ENCODE measurements at places on chromosomes 7 and 10.

DNA sequence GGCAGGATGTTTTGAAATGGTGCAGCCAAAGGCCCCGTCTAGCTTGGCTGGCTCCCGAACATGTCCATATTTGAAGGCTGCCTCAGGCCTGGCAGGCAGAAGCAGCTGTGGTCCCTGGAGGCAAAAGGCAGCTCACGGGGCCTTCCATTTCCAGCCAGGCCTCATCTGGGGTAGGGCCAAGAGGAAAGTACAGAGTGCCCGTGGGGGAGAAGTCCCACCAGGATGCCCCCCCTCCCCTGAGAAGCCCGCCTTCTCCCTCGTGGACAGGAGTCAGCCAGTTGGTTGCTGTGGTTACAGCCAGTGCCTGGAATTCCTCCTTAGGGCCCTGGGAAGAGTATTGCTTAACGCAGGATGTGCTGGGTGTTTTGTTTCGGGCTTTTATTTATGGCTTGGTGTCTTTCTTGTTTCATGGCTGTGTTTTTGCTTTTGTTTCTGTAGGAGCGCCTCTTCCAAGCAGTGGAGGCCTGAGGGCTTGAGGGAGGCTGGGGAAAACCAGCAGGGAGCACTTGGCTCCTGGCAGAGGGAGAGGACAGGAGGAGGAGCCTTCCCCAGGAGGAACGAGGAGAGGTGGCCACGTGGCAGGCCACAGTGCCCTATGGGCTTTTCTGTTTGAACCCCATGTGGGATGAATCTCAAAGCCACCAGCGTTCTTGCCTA, 45.4 kb downstream of the CHST3 start:
- no peak overlapping the region for H3K4me3 ChIP-seq
- H3K27me3 ChIP-seq, result no peaks in the 10 kb centered on the region
- DNase-seq, result no peak
- H3K27ac ChIP-seq, result peak overlapping the region; percentile 51
- H3K4me1 ChIP-seq, result peaks cover 9% of the 10 kb centered on the region

DNA sequence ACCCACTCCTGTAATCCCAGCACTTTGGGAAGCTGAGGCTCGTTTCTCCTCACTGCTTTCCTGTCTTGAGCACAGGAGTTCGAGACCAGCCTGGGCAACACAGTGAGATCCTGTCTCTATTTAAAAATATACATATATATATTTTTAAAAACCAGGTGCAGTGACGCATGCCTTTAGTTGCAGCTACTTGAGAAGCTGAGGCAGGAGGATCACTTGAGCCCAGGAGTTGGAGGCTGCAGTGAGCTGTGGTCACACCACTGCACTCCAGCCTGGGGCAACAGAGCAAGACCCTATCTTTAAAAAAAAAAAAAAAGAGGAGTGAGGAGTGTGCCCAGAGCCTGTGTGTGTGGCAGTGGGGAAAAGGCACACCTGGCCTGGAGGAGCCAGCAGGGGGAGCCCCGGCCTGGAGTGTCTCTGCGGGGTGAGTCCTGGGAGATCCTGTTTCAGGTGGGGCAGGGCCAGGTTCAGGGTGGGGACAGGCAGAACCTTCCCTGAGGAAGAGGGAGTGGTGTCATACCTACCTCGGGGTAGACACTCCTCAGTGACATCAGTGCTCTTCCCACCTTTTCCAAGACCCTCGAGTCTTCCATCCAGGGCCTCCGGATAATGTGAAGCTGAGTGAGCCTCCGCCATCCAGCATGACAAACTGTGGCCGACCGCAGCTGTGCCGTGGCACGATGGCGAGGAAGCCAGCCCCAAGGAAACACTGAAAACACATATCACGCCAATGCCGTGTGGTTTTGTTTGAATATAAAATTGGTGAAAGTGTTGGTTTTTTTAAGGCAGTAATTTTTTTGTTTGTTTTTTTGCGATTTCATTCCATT, 9.0 kb upstream of the ARPC1B start:
- no peak for DNase-seq
- no peak overlapping the region for H3K4me3 ChIP-seq
- H3K27me3 ChIP-seq, result no peaks in the 10 kb centered on the region
- peaks cover 18% of the 10 kb centered on the region for H3K36me3 ChIP-seq

DNA sequence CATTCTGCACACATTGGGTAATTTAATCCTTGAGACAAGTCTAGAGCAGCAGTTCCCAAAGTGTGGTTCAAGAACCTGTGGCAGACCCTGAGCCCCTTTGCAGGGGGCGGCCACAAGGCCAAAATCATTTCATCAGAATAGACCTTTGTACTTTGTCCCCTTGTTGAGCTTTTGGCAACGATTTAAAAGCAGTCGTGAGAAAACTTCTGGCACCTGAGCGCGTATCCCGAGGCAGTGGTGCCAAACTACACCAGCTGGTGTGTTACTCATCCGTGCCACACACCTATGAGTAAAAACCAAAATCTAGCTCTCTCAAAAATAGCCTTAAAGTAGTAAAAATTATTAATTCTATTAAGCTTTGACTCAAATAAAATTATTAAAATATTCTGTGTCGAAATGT, 306.8 kb downstream of the SDK1 start:
- no peak overlapping the region for H3K4me3 ChIP-seq
- H3K27ac ChIP-seq, result no peak overlapping the region
- peaks cover 2% of the 10 kb centered on the region for H3K4me1 ChIP-seq
- DNase-seq, result no peak

- no peak overlapping the region for H3K4me3 ChIP-seq
- no peaks in the 10 kb centered on the region for H3K27me3 ChIP-seq
- H3K4me1 ChIP-seq, result peaks cover 22% of the 10 kb centered on the region
- H3K36me3 ChIP-seq, result no peaks in the 10 kb centered on the region
- DNase-seq, result no peak
These were observed 177.3 kb upstream of the PHYHIPL start for GRCh38 chr10:58998924-58999713.

DNA sequence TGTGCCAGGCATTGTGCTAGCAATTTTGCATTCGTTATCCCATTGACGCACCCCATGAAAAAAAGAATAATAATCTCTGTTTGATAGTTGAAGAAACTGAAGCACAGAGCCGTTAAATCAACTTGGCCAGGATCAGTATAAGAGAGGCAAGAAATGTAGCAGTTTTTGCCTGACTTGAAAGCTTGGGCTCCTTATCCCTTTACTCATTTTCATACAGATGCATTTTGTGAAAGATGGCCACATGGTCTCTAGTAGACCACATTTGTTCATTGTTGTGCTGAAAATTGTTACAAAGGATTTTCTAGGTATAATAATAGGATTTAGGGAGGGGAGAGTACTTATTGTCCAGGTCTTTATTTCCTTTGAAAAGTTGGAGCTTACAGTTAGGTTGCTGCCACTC, 14.7 kb downstream of the AUTS2 start:
- peaks cover 31% of the 10 kb centered on the region for H3K4me1 ChIP-seq
- no peak overlapping the region for H3K27ac ChIP-seq
- no peaks in the 10 kb centered on the region for H3K27me3 ChIP-seq
- H3K4me3 ChIP-seq, result no peak overlapping the region
- no peak for DNase-seq
- H3K36me3 ChIP-seq, result no peaks in the 10 kb centered on the region

DNA sequence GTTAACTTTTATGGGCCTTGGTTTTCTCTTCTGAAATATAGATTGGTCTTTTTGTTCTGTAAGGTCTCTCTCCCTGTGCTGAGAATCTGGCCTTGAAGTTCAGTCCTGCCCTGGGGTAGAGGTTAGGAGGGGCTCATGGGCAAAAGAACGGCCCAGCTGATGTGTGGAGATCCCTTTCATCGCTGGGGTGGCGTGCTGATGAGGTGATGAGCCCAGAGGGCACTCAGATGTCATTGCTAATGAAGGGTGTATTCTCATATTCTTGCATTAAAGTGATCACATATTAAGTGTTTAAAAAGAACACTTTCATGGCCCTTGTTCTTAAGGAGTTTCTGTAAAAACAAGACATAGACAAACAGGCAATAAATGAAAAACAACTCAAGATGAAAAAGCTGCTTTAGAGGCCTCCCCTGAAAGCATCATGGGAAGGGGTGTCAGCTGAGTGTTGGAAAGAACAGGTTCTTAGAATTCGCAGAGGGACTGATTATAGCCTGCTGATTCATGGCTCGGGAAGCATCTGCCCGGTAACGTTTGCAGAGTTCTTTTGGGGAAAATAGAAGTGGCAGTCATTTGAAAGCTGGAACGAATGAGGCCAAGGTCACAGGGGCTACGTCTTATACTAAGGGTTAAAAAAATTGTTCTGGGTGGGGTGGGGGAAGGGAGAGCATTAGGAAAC, 72.5 kb upstream of the GPR158 start:
- H3K27ac ChIP-seq, result no peak overlapping the region
- DNase-seq, result no peak
- H3K36me3 ChIP-seq, result no peaks in the 10 kb centered on the region
- H3K4me1 ChIP-seq, result no peaks in the 10 kb centered on the region
- H3K4me3 ChIP-seq, result no peak overlapping the region

DNA sequence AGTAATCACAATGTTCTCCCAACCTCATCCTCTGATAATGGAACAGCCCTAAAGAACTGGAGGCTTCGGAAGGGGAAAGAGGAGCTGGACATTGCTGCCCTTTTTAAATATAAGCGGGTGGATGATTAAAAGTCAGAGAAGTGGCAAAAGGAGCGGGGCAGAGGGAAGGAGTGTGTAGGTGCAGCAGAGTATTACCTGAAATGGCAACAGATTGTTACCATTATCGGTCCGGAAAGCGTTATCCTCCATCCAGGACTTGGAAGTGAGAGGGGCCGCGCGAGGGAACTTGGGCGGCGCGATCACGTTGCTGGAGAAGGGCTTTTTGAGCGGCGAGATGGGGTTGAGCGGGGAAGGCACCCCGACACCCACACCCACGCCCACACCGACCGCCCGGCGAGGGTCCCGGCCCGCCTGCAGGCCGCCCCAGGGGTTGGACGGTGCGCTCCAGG, 51.7 kb downstream of the CPEB3 start:
- H3K4me1 ChIP-seq, result peaks cover 14% of the 10 kb centered on the region
- no peak for DNase-seq
- H3K4me3 ChIP-seq, result peak overlapping the region; percentile 87
- no peaks in the 10 kb centered on the region for H3K36me3 ChIP-seq
- peaks cover 30% of the 10 kb centered on the region for H3K27me3 ChIP-seq
- H3K27ac ChIP-seq, result no peak overlapping the region

DNA sequence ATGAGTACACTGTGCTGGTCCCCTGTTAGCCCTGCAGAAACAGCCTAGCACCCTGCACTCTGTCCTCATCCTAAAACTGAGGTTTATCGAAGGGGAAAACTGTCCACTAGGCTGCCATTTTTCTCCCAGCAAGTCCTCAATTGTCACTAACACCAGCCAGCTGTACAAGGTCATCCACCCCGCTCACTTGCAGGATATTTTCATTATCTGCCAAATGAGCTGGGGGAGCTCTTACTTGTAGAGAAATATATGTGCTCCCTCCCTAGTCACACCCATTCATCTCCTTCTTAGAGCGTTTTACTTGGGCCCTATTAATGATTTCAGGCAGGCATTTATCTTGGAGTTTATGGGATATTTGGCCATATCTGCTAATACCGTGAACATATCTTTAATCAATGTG, 413.5 kb upstream of the NFE2L3 start:
- no peak for DNase-seq
- no peak overlapping the region for H3K4me3 ChIP-seq
- no peaks in the 10 kb centered on the region for H3K36me3 ChIP-seq
- no peak overlapping the region for H3K27ac ChIP-seq

DNA sequence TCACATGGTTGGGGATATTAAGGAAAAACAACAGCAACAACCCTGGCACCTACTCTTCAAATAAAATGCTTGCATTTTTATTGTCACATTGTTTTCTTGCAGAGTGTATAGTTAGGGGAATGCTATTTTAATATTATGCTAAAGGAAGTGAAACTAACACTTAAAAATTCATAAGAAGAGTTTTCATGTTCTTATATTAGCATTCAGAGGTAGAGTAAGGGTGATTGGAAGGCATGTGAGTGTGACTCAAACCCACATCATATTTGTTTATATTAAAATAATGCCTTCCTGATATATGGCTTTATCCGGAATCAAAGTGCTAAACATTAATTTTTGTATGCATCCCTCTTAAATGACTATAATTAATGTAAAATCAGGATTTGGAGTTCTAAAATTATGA, 59.8 kb upstream of the TES start:
- DNase-seq, result no peak
- no peak overlapping the region for H3K4me3 ChIP-seq
- no peak overlapping the region for H3K27ac ChIP-seq
- H3K36me3 ChIP-seq, result no peaks in the 10 kb centered on the region
- H3K27me3 ChIP-seq, result peaks cover 9% of the 10 kb centered on the region

DNA sequence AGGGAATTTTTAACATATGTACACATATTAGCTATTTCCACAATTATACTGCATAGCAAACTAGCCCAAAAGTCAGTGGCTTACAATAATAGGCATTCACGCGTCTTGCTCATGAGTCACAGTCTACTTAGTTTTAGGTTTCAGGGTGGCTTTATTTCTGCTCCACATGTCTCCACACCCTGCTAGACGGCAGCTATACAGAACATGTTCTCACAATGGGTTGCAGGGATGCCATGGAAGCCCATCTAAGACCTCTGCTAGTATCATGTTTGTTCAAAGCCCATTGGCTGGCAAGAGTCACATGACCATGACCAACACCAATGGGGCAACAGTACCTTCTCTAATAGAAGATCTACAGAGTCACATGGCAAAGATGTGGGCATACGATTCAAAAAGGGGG, 96.3 kb upstream of the NEBL start:
- H3K4me1 ChIP-seq, result peaks cover 30% of the 10 kb centered on the region
- no peaks in the 10 kb centered on the region for H3K27me3 ChIP-seq
- no peaks in the 10 kb centered on the region for H3K36me3 ChIP-seq
- H3K4me3 ChIP-seq, result no peak overlapping the region

GRCh38 chr10:12670004-12670403, 320.7 kb downstream of the CAMK1D start:
- no peaks in the 10 kb centered on the region for H3K27me3 ChIP-seq
- no peak overlapping the region for H3K4me3 ChIP-seq
- DNase-seq, result no peak

GRCh38 chr10:131656431-131656841, 244.4 kb upstream of the PPP2R2D start:
- H3K4me3 ChIP-seq, result no peak overlapping the region
- peaks cover 3% of the 10 kb centered on the region for H3K4me1 ChIP-seq
- H3K27ac ChIP-seq, result no peak overlapping the region
- H3K36me3 ChIP-seq, result no peaks in the 10 kb centered on the region

GRCh38 chr10:73650537-73651331, 5.1 kb downstream of the SYNPO2L start:
- H3K27ac ChIP-seq, result no peak overlapping the region
- H3K4me3 ChIP-seq, result no peak overlapping the region
- H3K36me3 ChIP-seq, result no peaks in the 10 kb centered on the region

- H3K27ac ChIP-seq, result peak within 1 kb of the TSS; percentile 64
- DNase-seq, result no peak
- peaks cover 38% of the 10 kb centered on the region for H3K27me3 ChIP-seq
- peaks cover 16% of the 10 kb centered on the region for H3K4me1 ChIP-seq
- no peaks in the 10 kb centered on the region for H3K36me3 ChIP-seq
These were observed at the start of gene PSD for GRCh38 chr10:102418622-102419268. Gene PSD, minus strand, starts transcription at chr10:102418785. Its CDS starts 1,747 bp downstream, at chr10:102417038.

- H3K4me1 ChIP-seq, result peaks cover 54% of the 10 kb centered on the region
- no peak overlapping the region for H3K4me3 ChIP-seq
- H3K27me3 ChIP-seq, result no peaks in the 10 kb centered on the region
- no peak for DNase-seq
- no peaks in the 10 kb centered on the region for H3K36me3 ChIP-seq
- H3K27ac ChIP-seq, result no peak overlapping the region
These were observed 1.6 kb downstream of the WEE2 start for GRCh38 chr7:141709749-141710148.
